GM13977 (cell line): ENCODE measurements at places on chromosomes 11 and 22.

DNA sequence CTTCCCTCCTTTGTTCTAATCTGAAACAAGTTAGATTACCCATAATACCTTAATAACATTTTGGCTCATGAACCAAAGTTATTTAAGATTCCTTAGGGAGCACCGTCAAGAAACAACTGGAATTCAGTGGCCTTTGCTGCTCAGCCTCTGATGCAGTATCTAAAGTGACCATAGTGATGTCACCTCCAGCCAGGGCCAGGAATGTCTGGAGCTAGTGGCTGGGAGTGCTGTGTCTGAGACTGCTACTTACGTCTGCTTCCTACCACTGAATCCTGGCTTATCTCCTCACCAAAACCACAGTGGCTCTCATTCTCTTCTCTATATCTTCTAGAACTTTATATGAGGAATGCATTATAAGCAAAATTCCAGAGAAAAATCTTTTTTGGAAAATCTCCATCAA is 658.0 kb downstream of the DLG2 start:
- DNase-seq = no peak

GRCh38 chr22:27487600-27488452 is 313.7 kb downstream of the MN1 start:
- DNase-seq = no peak

DNA sequence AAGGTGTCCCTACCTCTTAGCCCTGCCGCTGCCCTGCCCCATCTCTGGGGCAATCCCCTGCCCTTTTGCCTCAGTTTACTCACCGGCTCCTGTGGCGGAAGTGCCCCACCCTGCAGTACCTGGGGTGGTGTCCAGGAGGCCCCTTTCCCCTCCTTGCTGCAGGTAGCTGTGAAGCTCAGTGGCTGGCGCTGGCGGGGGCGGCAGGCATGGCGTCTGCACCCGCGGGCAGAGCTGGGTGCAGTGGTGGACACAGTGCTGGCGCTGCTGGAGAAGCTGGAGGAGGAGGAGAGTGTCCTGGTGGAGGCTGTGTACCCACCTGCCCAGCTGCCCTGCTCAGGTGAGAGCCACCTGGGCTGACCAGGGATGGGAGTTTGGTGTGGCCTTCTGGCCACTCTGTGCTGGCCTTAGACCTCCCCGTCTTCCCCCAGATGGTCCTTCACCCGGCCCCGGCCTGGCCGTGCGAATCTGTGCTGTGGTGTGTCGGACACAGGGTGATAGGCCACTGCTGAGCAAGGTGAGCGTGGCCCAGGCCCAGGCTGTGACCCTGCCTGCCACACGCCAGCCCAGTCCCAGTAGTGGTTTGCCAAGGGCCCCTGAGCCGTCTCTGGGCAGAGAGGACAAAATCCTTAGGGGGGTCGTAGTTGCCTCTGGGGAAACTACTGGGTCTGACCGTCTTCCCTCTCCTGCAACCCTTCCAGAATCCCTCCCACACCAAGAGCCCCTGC is 4.0 kb downstream of the CARNS1 start:
- no peak for DNase-seq

DNA sequence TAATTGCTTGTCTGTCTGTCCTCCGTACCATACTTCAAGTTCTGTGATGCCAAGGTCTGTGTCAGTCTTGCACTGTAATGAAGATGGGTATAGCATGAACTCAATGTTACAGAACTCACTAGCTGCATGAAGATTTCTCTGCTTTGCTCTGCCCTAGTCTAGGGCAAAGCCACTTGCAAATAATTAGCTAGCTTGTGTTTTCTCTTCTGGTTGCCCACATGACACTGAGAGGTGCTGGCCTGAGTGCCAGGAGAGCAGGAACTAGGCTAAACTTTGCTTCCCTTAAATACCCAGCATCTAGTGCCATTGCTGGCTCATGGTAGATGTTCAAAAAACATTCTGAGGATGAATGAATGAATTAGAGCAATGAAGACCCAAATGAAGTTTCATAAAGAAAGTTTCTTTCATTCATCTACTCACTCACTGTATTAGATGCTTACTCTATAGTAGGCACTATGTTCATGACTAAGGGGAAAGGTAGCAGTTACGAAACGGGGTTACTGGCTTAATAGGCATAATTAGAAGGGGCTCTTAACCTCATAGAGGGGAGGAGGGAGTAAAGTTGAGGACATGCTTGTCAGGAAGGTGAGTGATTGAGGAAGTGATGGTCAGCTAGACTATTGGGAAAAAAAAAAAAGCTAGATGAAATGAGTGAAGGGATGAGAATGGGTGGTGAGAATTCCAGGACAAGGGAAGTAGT is 4.4 kb upstream of the ENDOD1 start:
- no peak for DNase-seq

- DNase-seq = no peak
These were observed 131.2 kb upstream of the SERPIND1 start for GRCh38 chr22:20642668-20643179.

GRCh38 chr11:86571273-86571948 is 101.0 kb downstream of the ME3 start:
- no peak for DNase-seq

GRCh38 chr11:6727971-6728760 is 43.6 kb downstream of the OR2AG2 start:
- no peak for DNase-seq
